ENCODE measurements at places on chromosomes 3 and 15.

GRCh38 chr3:7793786-7794185 lies 707.8 kb upstream of the LMCD1 start:
- DNase-seq: no peak

- DNase-seq: peak; percentile 16
These were observed 48.5 kb downstream of the ITGA11 start for GRCh38 chr15:68383161-68384074.

DNA sequence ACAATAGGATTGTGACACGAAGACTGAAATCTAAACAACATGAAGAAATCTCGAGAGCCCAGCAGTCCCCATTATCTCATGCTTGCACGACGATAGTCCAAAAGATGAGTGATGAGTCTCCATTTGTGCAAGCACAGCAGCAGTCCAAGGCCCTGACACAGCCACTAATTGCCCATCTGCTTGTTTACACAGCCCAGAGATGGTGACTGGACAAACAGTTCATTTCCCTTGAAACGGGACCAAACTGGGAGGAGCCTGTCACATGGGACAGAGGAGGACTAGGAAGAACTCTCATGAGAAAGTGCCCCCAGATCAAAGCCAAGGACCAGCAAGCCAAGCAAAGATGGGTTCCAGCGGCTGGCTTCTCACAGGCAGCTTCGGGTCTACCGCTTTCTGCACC lies 121.0 kb downstream of the GREM1 start:
- peak; percentile 97 for DNase-seq

GRCh38 chr3:82329300-82329699 lies 567.9 kb upstream of the GBE1 start:
- no peak for DNase-seq

GRCh38 chr3:129001806-129002572 lies 885 bp downstream of the EFCC1 start:
- no peak for DNase-seq

DNA sequence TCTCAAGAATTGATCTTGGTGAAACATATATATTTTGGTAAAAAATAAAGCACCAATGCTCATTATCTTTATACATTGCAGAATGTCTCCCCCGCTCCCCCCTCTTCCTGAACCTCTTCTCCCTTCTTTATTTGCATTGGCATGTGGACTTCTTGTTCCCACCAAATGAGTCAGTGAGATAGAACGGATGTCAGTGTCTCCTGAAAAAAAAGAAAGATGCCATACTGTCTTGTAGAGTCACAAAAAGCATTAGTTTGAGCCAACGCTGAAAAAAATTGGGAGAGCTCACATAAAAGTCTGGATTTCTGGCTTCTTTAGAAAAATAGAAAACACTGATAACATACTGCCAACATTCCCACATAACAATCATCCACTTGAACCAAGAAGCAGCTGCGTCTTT lies 32.0 kb upstream of the STXBP5L start:
- no peak for DNase-seq

- no peak for DNase-seq
These were observed at the start of gene PLIN1 for GRCh38 chr15:89679212-89679611. Gene PLIN1 (minus strand): TSS chr15:89679367. CDS start chr15:89677489, 1,878 bp downstream.

DNA sequence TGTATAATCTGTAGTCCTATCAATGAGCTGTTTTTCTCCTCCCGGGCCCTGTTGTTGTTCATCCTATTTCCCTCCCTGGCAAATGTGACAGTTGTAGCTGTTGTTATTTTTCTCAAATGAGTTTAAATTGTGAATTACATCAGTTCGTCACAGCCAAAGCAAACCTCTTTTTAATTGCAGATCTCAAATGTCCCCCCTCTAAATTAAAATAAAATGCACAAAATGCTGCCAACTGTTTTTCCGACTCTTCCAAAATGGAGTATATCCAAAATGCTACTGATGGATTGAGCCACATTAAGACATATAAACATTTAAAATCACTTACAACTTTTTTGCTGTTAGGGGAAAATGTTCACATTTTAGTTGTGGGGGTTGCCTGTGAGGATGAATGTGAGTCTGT lies 29.8 kb upstream of the SUCLG2 start:
- no peak for DNase-seq

GRCh38 chr3:165225604-165226003 lies 29.4 kb upstream of the SLITRK3 start:
- DNase-seq: no peak

- DNase-seq: no peak
These were observed 13.8 kb upstream of the FAM219B start for GRCh38 chr15:74920456-74920855.

GRCh38 chr3:150793641-150794040 lies 30.7 kb upstream of the SIAH2 start:
- DNase-seq: no peak

- DNase-seq: no peak
These were observed 58.1 kb upstream of the C15orf61 start for GRCh38 chr15:67462875-67463274.

- no peak for DNase-seq
These were observed 112.9 kb downstream of the GSK3B start for GRCh38 chr3:119981386-119981785.

Measured in foreskin fibroblast (primary cell).